ENCODE measurements at places on chromosomes 12 and 14.

GRCh38 chr12:131591714-131592709 is 118.9 kb upstream of the SFSWAP start:
- DNase-seq: no peak

DNA sequence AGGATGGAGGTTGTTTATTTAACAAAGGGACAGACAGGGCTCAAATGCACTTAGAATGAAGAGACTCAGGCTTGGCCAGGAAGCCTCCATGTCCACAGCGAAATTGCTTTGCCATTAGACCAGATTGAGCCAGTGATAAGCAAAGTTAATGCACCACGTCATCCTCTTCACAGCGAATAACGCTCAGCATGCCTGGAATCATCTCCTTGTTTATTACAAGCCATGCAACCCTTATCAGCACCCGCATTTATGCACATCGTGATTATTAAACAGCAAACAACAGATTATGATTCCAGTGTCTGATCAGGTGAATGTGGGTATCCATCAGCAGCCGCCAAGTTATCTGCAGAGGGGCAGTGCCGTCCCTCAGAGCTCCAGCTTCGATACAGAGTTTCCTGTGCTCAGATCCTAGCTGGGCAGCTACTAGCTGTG is 175.0 kb upstream of the TMEM132C start:
- no peak for DNase-seq

DNA sequence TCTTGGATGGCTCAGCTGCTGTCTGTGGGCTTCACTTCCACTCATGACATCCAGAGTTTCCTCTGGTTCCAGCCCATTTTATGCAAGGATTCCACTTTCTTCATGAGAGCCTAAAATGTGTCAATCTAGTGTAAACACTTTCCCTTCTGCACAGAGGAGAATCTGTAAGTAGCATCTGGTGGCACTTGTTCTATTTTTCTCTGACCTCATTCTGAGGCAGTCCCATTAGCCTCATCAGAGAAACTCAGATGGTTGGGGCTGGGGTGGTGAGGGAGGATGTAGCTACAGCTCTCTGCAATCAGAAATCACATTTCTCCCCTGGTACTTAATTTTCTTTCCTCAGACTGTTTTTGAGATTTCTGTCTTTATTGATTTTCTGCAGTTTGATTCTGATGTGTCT is 81.6 kb downstream of the PRMT8 start:
- no peak for DNase-seq

GRCh38 chr12:108724054-108724889 is 7.0 kb downstream of the CORO1C start:
- DNase-seq: no peak

DNA sequence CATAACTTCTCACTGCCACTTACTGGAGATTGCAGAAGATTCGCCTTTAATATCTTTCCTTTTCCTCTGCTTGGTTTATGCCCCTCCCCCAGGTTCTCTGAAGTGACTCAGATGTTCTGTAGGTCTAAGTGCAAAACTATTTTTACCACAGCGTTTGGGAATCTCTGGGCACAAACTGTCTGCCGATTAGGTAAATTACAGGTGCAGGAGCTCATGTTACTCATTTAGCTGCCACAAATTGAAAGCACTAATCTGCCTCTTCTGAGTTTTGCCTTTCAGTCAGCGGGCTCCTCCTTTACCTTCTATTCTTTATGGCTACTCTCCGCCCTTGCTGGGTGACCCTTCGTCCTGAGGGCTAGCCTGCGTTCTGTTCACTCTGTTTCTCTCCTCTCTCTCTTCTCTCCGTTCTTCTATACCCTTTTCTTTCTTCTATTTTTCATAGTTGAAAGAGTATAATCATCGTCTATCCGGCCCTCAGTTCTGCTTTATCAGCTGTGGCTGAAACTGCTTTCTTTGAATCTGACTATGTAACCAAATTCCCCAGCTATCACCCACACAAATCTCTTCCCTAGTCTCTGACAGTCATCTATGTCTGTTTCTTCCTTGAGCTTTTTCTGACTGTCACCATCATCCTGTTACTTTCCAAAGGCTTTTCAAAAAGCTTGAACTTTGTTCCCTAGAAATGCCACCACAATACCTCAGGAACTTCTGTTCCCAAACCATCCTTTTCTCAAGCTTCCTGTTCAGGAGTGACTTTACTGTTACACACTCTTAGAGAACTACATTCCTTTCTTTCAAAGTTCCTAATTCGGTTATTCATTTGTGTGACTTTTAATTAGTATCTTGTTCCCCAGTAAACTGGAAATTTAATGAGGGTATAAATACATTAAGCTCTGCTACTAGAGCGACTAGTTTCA is 4.3 kb upstream of the MYF6 start:
- DNase-seq: peak; percentile 17

DNA sequence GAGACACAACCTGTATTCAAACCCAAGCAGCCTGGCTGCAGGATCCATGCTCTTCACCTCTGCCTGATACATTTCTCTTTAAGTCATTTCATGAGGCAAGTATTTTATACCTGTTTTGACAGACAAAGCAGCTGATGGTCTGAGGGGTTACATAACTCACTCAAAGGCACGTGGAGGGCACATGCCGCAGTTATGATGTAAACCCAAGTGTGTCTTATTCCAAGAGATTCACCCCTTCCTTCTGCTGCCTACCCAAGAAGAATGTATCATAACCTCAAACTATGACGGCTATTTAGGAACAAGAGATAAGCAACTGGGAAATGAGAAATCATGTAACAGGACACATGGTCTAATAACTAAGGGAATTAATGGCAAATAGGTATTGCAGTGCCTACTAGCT is 329.8 kb upstream of the TMPO start:
- peak; percentile 27 for DNase-seq

- DNase-seq: no peak
Observed at GRCh38 chr12:50764286-50765094, 589 bp downstream of the ATF1 start.

DNA sequence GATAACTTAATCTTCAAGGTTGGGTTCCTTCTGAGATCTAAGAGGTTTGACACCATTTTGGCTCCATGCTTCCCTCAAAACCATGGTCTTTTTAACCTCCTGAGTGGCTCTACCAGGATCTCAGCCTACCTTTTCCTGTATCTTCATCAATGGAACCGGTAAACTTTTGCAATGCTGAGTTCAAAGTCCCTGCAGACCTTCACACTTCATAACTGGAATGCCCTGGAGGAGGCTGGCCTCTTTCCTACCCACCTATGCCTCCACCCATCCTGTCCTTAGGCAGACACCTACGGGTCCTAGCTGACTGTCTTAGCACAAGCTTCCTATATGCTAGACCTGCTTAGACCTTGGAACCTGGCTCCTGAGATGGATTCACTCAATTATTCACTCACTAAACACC is 89.5 kb upstream of the EEA1 start:
- DNase-seq: no peak

DNA sequence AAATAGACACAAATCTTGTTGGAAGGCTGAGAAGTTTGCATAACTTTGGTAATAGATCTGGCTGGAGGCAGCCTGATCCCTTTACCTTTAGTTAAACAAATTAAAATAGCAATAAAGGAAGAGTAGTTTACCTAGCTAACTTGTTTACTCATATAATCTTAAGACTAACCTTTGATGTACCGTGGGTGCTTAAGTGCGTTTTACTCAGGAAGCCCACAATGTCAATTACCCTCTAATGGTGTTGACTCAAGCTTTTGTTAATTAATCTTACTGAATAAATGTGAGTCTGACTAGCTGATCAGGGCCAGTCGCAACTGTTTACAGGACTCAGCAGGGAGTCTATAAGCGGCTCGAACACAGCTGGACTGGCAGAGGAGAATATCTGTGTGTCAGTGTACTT is 51.5 kb downstream of the FAR2 start:
- no peak for DNase-seq

DNA sequence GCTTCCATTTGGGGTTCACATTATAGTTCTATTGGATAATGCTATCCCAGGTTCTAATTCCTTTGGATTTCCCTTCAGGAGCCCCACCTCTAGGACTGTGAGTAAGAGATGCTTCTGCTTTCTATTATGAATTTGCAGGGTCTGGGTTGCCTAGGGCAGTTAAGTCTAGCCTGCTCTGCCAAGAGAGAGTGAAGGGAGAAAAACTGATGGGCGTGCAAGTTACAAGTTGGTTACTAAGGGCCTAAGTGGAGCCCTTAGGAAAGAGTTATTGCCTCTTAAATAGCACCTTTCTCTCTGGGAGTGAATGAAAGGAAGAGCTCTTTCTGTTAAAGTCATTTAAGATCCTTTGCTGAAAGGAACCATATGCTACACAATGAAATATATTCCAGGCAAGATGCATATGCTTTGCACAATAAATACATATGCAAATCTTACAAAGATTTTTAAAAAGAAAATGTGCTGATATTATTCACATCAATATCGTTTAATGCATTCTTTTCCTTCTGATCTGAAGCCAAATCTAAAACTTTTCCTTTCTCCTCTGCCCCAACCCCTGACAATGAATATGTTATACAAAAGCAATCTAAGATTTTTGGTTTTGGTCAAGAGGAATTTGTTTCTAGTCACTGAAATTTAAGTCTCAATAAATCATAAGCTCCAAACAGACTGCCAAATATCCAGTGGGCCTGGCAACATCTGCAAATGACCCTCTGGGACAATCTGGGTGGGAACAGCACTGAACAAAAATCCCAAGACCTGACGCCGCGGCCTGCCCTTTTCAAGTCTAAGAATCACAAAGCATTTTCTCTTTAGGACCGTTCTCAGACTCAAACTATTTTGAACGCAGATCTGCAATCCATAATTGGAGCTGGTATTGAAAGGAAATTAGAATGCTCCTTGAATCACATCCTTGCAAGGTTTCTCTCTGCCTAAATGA is 586.7 kb downstream of the ETNK1 start:
- no peak for DNase-seq

Measured in HS-27A (cell line).